AG08396 (cell line): ENCODE measurements at places on chromosomes 6 and 20.
A peak's percentile ranks its signal among the peaks of the same experiment; 100 is the strongest.

DNA sequence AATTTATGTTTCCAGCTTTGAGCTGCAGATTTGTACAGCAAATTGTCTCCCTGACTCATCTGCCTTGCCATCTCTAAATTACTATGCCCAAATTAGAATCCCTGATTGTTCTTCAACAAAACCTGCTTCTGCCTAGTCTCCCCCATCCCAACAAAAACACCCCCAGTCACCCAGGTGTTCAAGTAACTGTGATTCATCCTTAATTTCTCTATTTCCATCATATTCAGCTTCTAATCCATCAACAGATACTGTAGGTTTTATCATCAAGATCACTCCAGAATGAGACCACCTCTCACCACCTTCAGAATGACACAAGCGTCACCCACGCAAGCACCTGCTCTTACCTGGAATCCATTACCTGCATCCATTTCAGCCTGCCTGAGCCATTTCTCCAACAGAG lies 498.5 kb downstream of the PRKN start:
- no peak for DNase-seq

DNA sequence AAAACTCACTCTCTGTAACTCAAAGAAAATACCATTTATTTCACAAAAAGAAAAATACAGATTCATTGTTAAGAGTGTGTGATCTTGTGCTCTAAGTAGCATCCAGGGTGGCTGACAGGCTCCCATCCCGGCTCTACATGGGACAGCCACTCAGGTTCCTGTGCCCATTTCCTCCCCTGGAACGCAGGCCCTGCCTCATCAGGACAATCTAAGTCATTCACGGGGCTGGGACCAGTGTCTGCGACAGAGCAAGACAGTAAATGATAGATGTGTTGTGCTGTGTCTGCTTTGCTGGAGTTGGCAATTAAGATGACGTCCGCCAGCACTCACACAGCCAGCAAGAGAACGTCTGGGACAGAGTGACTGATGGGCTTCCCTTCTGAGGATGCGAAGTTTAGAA lies 6.9 kb upstream of the FAM209A start:
- DNase-seq, result no peak

DNA sequence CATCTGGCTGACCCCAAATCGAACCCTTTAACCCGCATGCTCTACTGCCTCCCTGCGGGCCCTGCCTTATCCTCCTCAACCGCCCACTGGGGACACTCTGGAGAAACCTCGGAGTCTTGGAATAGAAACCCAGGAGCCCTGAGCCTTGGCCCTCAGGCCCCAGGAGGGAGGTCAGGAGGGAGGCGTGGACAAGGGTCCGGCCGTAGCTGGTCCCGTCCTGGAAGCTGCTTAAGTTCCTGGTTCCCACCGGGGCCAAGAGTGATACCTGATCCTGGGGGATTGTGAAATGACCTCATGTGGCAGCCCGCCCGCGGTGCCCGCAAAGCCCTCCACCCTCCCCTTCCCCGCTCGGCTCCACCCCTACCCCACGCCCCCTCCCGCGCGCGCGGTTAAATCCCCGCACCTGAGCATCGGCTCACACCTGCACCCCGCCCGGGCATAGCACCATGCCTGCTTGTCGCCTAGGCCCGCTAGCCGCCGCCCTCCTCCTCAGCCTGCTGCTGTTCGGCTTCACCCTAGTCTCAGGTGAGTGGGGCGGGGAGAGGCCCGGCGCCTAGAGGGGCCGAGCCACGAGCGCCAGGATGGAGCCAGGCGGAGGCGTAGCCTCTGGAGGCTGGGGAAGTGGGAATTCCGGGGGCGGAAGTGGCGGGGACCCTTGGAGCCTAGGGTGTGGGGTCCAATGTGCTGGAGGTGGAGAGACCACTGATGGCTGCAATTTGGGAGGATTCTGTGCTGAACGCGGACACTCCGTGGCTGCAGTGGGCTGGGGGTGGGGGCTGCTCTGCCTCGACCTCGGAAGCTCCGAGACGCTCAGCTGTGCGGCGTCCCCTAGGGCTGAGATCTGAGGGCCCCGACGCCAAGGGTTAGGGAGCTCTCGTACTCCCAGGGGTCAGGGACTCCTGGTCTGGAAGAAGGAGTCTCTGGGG lies at the start of gene WFDC2:
Gene WFDC2 (plus strand): TSS at position 418 of the 926 bp plus-strand sequence. CDS start 29 bp downstream, at position 447.
- no peak for DNase-seq

DNA sequence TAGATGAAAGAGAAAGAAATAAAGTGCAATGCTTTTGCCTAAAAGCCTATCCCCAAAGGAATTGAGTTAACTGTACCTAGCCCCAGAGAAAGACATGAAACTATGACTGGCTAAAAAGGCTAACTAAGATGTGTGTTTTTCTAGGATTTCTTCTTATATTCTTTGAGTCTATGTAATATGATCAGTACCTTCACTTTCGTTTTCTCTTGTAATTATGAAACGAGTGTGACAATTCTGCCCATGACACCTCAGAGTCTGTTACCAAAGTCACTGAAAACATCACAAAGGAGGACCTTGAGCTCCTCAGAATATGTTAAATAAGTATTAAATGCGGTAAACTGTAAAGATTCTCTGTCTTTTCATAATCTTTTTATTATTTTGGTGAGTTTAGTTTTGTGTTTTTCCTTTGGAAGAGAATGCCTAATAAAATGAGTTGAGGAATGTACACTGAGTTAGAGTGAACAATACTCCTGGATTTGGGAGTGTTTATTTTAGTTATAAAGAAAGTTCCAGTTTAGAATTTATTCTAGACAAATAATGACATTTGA lies 141.3 kb downstream of the FUT9 start:
- no peak for DNase-seq

- no peak for DNase-seq
Observed at GRCh38 chr6:19638931-19639330, 198.2 kb upstream of the ID4 start.

DNA sequence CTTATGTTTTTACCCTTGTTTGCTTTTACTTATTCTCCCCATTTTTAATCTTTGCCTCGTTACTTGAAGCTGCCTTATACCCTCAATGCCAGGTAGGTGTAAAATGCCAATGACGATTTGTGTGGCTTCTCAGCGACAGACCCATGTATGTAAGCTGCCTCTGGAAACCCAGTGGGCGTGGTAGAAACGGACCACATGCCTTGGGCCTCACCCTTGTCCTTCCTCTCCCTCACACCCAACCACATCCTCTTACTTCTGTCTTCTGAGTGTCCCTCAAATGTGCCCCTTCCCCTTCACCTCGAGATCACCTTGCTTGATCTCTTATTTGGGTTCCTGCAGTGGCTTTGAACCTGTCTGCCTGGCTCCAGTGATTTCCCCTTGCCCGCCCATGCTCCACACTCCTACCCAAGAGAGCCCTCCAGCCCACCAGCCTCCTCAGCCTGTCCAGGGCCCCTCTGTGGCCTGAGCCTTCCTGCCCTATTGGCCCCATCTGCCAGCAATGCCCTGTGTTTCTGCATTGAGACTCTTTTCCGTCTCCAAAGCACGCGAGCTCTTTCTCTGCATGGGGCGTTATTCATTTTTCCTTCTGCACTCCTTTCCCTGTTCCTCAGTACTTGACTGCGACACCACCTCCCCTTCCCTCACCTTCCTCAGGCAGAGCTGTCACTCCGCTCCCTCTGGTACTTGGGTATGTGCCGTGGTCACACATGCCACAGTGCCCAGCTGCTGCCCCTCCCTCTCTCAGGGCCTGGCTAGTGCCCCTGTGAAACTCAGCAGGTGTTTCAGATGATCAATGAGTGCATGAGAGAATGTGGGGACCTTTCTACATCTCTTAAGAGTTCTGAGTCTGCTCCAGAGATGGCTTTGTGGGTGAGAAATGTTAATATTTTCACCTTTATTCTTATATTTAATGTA lies 115.4 kb downstream of the SLX4IP start:
- no peak for DNase-seq

- DNase-seq, result no peak
Observed at GRCh38 chr6:138528137-138528536, 28.8 kb upstream of the NHSL1 start.

- no peak for DNase-seq
Observed at GRCh38 chr6:6125495-6125894, 118.8 kb upstream of the NRN1 start.

DNA sequence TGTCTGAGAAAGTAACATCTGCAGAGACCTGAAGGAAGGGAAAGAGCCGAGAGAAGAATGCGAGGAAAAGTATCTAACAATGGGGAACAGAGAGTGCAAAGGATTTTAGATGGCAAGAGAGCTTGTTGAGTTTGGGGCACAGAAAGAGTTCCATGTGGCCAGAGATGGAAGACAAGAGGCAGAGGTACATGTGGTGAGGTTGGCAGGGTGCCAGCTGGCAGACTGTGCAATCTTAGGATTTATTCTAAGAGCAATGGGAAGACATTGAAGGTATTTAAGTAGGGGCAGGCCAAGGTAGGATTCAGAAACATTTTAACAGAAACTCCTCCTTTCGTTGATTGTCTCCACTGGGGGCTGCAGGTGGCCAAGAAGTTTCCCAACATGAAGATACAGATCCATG lies 20.4 kb upstream of the LBP start:
- DNase-seq, result no peak

GRCh38 chr6:24108056-24108455 lies 18.0 kb upstream of the NRSN1 start:
- DNase-seq, result no peak

- DNase-seq, result peak; percentile 86
Observed at GRCh38 chr6:17013701-17014100, 88.1 kb upstream of the STMND1 start.

- DNase-seq, result peak; percentile 29
Observed at GRCh38 chr6:44898296-44898930, 429.7 kb upstream of the RUNX2 start.

- no peak for DNase-seq
Observed at GRCh38 chr6:102907181-102907580, 1513.7 kb downstream of the GRIK2 start.

- no peak for DNase-seq
Observed at GRCh38 chr6:140478631-140479030, 1104.2 kb upstream of the CITED2 start.
